ENCODE measurements at places on chromosomes 2 and 18. TPM values are rescaled to one million over a fixed set of nuclear protein-coding genes. Genes with fewer than 3 reads are reported as not detected.

The IL36RN gene
- not detected for total RNA-seq

The DNER gene
- 2.0 TPM for total RNA-seq

The CAD gene
- total RNA-seq = 66.9 TPM

The CHRNG gene
- not detected for total RNA-seq

The COL3A1 gene
- total RNA-seq = 39.7 TPM

The VWA3B gene
- 27.0 TPM for total RNA-seq

The RAB27B gene
- total RNA-seq = 0.93 TPM

The RND3 gene
- 10.2 TPM for total RNA-seq

The UGT1A3 gene
- total RNA-seq = not detected

The MAP2 gene
- total RNA-seq = 30.9 TPM

The COPS9 gene
- 201 TPM for total RNA-seq

The NETO1 gene
- 5.5 TPM for total RNA-seq

The SFT2D3 gene
- total RNA-seq = 12.9 TPM

The UGT1A5 gene
- 0.16 TPM for total RNA-seq

The TMEM163 gene
- 44.3 TPM for total RNA-seq

The RNF144A gene
- total RNA-seq = 12.9 TPM

The CPO gene
- total RNA-seq = 0.71 TPM

The EIF2AK3 gene
- 14.7 TPM for total RNA-seq

The LYG1 gene
- 5.8 TPM for total RNA-seq

The CCDC142 gene
- 30.2 TPM for total RNA-seq

The MARCHF4 gene
- 0.16 TPM for total RNA-seq

The HSPD1 gene
- 121 TPM for total RNA-seq

The WDR75 gene
- 35.0 TPM for total RNA-seq

The ZNF521 gene
- total RNA-seq = 34.7 TPM

The C1GALT1C1L gene
- total RNA-seq = 3.1 TPM

The CNGA3 gene
- 1.1 TPM for total RNA-seq

The ATP8B1 gene
- 1.6 TPM for total RNA-seq

The CCDC68 gene
- 54.1 TPM for total RNA-seq

The DSG4 gene
- 0.08 TPM for total RNA-seq

The VIL1 gene
- 0.50 TPM for total RNA-seq

The C2orf80 gene
- not detected for total RNA-seq

The MC4R gene
- not detected for total RNA-seq

The ACVR1C gene
- total RNA-seq = 2.3 TPM

The DSG2 gene
- total RNA-seq = 5.9 TPM

The CFAP221 gene
- 28.2 TPM for total RNA-seq

The C18orf32 gene
- total RNA-seq = 60.6 TPM

The TRIM54 gene
- total RNA-seq = 46.8 TPM

The MROH2A gene
- total RNA-seq = 5.3 TPM

The ANKMY1 gene
- 57.3 TPM for total RNA-seq

The GPR39 gene
- total RNA-seq = 2.7 TPM

The NPHP1 gene
- 19.7 TPM for total RNA-seq

The TTL gene
- 14.3 TPM for total RNA-seq

The KCNG2 gene
- total RNA-seq = 7.6 TPM

The INPP5D gene
- total RNA-seq = 11.2 TPM

The CFC1 gene
- 2.0 TPM for total RNA-seq

The FMNL2 gene
- total RNA-seq = 19.8 TPM

The HOXD8 gene
- 41.2 TPM for total RNA-seq

The ANKRD30BL gene
- total RNA-seq = 21.0 TPM

The TUBA3E gene
- total RNA-seq = 129 TPM

The NYAP2 gene
- total RNA-seq = 0.25 TPM

The GAL3ST2 gene
- total RNA-seq = 4.3 TPM

The SPAG16 gene
- total RNA-seq = 69.7 TPM

The CYP1B1 gene
- total RNA-seq = 36.9 TPM

The POMC gene
- 77.2 TPM for total RNA-seq

The SS18 gene
- 198 TPM for total RNA-seq

The TXNDC2 gene
- total RNA-seq = 15.3 TPM

The NR4A2 gene
- total RNA-seq = 3.2 TPM

The ASXL2 gene
- total RNA-seq = 51.9 TPM

The TMX3 gene
- total RNA-seq = 45.4 TPM
